Cerebellar nuclear complex (tissue), 1 donor: ENCODE measurements at places on chromosomes 2 and 18.

DNA sequence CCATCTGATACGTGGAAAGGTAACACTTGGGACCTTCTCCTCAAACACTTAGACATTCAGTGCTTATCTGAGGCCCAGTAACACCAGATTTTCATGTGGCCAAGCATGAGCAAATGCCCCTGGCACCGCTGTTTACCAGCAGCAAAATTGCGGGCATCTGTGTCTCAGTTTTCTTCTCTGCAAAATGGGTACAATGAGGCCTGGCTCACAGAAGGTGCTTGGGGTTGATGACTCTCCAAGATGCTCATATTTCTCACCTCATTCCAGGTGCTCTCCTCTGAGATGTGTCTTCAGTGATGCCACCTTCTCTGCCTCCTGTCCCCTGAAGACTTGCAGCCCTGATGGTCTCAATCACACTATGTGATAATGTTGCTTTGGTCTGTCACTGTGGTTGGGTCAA lies 321.7 kb downstream of the TSN start:
- DNase-seq: no peak

- DNase-seq: no peak
Measured at GRCh38 chr2:102284611-102285010, 26.8 kb upstream of the IL1RL1 start.

GRCh38 chr2:11286749-11287148 lies 57.7 kb downstream of the ROCK2 start:
- DNase-seq: no peak

GRCh38 chr18:51425475-51425874 lies 228.0 kb upstream of the MEX3C start:
- DNase-seq: no peak

GRCh38 chr18:34467058-34467457 lies 242.3 kb upstream of the NOL4 start:
- DNase-seq: no peak

- no peak for DNase-seq
Measured at GRCh38 chr2:236215761-236216333, 47.7 kb upstream of the GBX2 start.

DNA sequence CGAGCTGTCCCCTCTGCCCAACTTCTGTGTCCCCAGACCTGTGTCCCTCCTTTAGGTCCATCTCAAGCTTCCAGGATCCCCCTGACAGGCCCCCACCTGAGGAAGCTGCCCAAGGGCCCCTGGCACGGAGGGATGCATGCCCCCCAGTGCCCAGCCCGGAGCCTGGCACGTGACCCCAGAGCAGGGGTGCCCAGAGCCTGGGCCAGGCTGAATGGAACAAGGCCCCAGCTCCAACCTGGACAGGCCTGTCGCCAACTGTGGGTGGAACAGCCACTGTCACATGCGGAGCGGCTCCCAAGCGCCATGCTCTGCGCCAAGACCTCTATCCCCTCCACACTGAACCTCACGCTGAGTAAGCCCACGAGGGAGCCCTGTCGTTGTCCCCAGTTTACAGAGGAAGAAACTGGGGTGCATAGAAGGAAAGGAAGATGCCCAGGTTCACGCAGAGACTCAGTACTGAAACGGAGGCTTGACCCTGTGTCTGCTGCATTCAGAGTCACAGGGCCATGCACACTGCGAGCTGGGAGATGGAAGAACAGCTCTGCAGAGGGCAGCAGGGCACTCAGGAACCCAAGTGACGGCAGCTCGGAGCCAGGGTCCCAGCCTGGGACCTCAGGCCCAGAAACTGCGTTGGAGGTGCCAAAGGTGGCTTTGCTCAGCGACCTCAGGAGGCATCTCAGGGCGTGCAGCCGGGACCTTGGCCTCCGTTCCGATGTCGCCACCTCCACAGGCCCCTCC lies 5.5 kb upstream of the ECEL1 start:
- no peak for DNase-seq

GRCh38 chr2:74471332-74472065 lies 981 bp downstream of the MRPL53 start:
- no peak for DNase-seq

DNA sequence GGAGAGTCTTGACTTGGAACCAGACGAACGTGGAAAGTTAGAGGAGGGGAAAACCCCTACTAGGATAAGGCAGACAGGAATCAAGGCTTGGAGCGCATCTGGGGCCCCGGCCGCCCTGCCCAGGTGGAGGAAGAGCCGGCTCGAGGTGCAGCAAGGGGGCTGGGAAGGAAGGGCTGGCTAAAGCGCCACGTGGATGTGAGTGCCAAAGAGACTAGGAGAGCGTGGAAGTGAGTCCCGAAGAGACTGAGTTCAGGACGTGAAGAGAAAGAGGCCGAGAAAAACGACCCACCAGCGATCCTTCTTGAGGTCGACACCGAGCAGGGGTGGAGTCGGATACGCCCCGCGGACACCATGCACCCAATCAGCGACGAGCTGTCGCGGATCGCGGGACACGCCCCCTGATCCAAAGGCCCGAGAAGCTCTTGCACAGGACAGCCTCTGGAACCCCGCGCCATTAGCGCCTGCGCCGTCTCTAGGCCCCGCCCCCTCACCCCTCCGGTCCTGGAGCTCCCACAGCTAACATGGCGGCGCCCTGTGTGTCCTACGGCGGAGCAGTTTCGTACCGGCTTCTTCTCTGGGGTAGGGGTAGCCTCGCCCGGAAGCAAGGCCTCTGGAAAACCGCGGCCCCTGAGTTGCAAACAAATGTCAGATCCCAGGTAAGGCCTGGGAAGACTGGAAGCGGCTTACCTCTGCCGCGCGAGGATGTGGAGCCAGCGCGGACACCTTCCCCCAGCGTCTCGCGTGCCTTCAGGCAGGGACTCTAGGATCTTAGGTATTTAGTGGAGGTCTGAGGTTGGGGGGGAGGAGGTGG lies at the start of gene MRPS9:
Gene MRPS9, plus strand, starts transcription at position 498 of the 811 bp plus-strand sequence. Its CDS starts 24 bp downstream, at position 522.
- DNase-seq: peak; percentile 87

DNA sequence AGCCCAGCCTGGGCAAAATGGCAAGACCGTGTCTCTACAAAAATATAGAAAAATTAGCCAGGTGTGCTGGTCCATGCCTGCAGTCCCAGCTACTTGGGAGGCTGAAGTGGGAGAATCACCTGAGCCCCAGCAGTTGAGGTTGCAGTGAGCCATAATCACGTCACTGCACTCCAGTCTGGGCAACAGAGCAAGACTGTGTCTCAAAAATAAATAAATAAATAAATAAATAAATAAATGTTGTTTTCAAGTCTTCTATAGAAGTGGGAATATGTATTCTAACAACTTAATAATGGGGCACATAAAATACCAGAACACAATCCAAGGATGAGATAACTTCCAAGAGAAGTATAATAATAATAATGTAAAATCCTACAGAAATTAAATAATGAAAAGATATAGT lies 23.9 kb downstream of the ATAD2B start:
- DNase-seq: no peak

GRCh38 chr2:197280015-197280702 lies 30.4 kb downstream of the ANKRD44 start:
- DNase-seq: no peak
